ENCODE measurements at places on chromosomes 6 and 20. TPM values are rescaled to one million over a fixed set of nuclear protein-coding genes. Genes with fewer than 3 reads are reported as not detected.
A peak's percentile ranks its signal among the peaks of the same experiment; 100 is the strongest.

- no peak for DNase-seq
These were observed 88.6 kb downstream of the MCHR2 start for GRCh38 chr6:99905209-99906106.

DNA sequence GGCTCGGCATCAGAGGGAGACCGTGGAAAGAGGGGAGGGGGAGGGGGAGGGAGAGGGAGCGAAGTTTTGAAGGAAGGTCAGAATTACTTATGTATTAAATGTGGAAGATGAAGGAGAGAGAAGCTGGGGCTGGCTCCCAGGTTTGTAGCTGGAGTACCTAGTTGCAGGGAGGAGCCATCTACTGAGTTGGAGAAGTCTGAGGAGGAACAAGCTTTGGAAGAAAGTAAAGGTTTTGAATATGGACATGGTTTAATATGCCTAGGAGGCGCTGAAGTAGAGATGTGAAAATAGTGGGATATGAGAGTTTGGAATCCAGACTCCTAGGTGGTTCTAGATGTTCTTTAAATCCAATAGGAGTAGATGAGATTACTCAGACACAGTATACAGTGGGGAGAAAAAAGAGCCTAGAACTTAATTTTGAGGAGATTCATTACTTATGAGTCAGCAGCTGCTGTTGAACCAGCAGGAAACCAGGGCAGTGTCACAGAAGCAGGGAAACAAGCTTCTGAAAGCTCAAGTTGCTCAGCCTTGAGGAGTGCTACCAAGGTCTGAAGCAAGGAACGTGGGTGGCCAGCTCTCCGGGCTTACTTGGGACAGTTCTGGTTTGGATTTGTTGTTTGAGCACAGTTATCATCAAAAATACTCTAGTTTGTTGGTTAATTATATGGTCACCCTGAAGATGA, 149.3 kb downstream of the UTRN start:
- DNase-seq = no peak

LTV1 gene
- 38.5 TPM for polyA plus RNA-seq

DNA sequence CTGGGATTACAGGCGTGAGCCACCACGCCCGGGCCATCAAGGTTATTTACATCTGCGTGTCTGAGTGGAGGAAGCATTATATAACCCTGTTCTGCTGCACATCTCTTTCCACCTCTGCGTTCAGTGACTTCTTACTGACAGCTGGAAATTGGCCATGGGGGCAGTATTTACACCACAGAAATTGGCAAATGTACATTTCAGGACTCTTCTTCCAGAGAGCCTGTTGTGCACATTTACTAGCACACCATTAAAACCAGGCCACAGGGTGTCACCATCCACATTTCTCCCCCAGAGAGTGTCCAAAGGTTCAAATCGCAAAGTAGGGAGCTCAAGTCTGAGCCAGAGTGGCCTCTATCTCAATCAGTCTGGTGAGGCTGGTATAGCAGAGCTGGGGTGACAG, 62.9 kb upstream of the SNX9 start:
- DNase-seq = no peak

- peak; percentile 4 for DNase-seq
These were observed 50.4 kb upstream of the NKX2-2 start for GRCh38 chr20:21564127-21564773.
